ENCODE measurements at places on chromosomes 1 and 21. TPM values are rescaled to one million over a fixed set of nuclear protein-coding genes. Genes with fewer than 3 reads are reported as not detected.

DNA sequence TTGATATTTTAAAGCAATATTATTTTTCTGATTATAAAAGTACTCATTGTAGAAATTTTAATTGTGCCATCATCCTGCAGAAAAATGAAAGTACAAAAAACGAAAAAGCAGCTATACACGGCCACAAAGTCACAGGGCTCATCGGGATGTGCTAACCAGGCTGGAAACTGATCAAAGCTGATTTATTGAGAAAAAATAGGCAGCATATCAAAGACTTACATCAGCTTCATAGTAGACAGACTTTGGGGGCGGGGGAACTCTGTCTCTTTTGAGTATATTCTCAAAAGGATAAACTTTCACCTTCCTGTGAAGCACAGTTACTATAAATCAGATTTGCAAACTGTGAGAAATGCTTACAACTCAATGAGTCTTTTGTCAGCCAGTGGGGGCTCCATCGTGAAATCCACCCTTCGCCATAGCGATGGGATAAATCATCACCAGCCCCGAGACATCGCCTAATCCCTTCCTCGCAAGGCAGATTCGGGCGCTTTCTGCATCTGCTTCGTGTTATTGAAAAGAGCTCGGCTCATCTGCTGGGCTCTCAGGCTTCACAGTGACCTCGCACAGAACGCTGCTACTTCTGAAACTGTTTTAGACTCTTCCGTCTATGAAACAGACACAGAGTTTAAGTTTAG is 69.2 kb upstream of the ERG start:
- DNase-seq, result no peak

Gene FMO2
- 0.52 TPM for polyA plus RNA-seq

- DNase-seq, result no peak
Measured at GRCh38 chr1:99781798-99782197, 15.4 kb upstream of the FRRS1 start.

- peak; percentile 45 for DNase-seq
Measured at GRCh38 chr1:31811605-31812004, 4.2 kb downstream of the SPOCD1 start.

DNA sequence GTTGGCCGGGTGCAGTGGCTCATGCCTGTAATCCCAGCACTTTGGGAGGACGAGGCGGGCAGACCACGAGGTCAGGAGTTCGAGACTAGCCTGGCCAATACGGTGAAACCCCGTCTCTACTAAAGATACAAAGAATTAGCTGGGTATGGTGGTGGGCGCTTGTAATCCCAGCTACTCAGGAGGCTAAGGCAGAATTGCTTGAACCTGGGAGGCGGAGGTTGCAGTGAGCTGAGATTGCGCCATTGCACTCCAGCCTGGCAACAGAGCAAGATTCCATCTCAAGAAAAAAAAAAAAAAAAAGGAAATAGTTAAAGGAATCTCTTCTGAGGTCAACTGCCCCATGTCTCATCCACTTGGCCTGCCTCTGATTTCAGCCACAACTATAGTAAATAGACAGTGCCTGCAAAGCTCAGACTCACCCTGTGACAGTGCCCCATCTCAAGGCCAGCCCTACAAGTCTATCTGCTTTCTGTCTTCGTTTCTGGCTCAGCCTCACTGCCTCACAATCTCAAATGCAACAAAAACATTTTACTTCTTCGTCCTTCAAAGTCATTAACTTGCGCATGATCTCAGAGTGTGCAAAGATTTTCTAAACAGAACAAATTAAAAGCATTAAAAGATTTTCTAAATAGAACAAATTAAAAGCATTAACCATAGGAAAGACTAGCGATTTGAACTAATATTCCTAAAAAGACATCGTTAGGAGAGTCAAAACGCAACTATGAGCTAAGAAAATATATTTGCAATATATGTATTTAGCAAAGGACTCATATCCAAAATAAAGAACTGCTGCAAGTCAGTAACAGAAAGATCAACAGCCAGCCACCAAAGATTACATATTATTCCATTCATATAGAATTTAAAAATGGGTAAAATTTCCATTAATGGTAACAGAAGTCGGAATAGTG is 65.0 kb upstream of the PRDX6 start:
- DNase-seq, result no peak

GRCh38 chr1:22673486-22674409 is 20.7 kb downstream of the C1QB start:
- DNase-seq, result no peak

GRCh38 chr1:175269151-175269550 is 76.6 kb upstream of the KIAA0040 start:
- no peak for DNase-seq

Data from right renal pelvis (tissue), 4 donors.